ENCODE measurements at places on chromosomes 2 and 18. TPM values are rescaled to one million over a fixed set of nuclear protein-coding genes. Genes with fewer than 3 reads are reported as not detected.

GRCh38 chr2:96847586-96847985 lies 3.8 kb upstream of the ANKRD23 start:
- no peak for DNase-seq

GRCh38 chr2:232327105-232328031 lies 51.2 kb upstream of the ALPP start:
- peak; percentile 17 for DNase-seq

DNA sequence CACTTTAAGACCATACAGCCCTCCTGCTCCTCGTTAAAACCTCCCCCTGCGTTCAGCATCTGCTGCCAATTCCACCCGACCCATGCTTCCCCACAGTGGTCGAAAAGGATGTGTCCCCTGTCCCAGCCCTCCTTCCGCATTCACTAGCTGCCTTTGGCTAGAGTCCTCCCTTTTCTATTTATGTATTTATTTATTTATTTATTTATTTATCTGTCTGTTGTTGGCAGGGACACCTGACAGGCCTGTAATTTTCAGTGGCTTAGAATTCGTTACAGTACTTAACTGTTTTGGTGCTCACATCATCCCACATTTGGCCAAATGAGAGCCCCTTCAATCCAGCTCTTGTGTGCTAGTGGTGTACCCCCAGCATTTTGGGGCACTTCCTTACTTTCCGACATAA lies 50.8 kb downstream of the GNAL start:
- no peak for DNase-seq

- DNase-seq: no peak
These were observed at the start of gene CYP27A1 for GRCh38 chr2:218781691-218782527. Gene CYP27A1, plus strand, starts transcription at chr2:218782147. Its CDS starts 36 bp downstream, at chr2:218782183.

DNA sequence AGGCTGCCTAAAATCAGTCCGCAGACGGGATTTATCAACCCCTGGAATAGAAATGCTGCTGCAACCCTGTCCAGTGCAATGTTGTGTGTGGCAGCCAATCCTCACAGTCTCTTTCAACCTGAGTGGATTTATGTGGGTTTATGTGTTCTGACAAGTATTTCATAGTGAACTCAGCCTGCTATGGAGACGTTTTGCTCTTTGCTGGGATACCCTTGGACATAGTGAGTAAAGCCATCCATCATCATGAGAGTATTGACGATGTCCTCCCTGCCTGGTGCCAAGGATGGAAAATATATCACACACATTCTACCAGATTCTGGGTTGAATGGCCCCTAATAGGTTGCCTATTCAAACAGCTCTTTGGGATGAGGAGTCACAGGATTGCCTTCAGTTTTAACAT lies 219.1 kb downstream of the SOCS6 start:
- DNase-seq: no peak

GRCh38 chr2:217076058-217076435 lies 216.2 kb upstream of the TNP1 start:
- DNase-seq: no peak

DNA sequence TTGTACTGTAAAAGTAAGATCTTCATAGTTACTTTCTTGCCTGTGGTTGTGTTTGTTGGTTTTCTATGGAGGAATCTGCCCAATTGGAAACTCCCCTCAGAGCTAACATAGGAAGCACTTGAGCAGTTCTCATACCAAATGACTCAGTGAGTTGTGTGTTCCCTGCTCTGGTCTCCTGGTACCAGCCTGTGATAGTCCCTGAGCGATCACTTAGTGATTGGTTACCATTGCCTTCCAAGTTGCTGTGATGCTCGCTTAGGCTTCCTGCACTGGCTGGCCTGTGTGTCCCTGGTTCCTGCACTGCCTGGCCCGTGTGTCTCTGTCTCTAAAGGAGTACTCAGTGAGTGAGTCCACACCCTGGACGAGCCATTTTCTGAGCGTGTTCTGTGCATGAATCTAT lies 133.0 kb downstream of the MAP4K4 start:
- peak; percentile 90 for DNase-seq

GRCh38 chr2:80971-81736 lies 34.8 kb upstream of the FAM110C start:
- DNase-seq: peak; percentile 77

DNA sequence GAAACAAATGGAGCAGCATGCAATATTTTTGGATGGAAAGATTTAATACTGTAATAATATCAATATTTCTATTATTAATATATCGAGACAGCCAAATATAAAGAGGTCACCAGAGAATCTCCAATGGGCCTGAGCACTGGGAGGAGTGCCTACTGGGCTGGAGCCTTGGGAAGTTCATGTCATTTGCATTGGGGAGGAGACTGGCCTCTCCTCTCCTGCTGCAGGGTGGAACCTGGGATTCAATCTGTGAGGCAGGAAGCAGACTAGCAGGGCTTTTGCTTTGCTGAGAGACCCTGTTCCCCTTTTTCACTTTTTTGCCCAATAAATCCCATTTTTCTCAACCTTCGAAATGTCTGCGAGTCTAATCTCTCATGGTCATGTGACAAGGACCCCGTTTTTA lies 390.6 kb upstream of the CYRIA start:
- DNase-seq: no peak

- DNase-seq: no peak
These were observed 225.8 kb downstream of the RNF152 start for GRCh38 chr18:61666876-61667590.

DNA sequence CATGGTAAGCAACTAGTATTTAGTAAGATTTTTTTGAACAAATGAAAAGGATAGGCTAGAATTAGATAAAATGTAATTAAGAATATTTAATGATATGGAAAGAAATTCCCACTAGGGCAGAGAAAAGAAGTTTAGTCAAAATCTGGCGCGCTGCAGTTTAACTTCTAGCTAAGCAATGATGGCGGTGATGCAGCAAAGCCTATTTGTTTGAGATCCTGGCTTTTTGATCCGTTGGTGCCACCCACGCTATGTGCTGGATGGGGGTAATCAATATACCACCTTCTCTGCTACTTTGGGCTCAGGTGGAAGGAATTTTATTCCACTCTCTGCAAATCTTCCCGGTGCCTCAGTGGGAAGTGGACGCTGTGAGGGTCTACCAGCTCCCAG lies 421 bp upstream of the FAM171B start:
- DNase-seq: no peak

- DNase-seq: no peak
These were observed 66.5 kb upstream of the TMEM200C start for GRCh38 chr18:5961828-5962150.

DNA sequence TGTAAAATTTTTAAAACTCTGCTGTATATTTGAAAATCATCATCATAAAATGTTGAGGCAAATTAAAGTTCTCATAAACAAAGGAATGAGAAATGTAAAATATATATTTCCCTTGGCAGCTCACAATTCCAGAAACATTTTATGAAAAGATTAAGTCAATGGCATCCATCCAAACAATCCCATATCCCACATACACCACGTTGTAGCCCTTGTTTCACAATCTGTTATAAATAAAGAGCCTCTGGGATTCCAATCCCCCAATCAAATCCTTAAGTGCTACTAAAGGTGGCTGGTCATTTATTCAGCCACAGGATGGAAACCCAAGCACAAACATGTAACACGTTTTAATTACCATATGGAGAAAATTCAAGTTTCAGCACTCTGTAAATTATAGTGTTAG lies 51.7 kb downstream of the GFPT1 start:
- no peak for DNase-seq

GRCh38 chr2:79750321-79750720 lies 237.5 kb downstream of the CTNNA2 start:
- no peak for DNase-seq

DNA sequence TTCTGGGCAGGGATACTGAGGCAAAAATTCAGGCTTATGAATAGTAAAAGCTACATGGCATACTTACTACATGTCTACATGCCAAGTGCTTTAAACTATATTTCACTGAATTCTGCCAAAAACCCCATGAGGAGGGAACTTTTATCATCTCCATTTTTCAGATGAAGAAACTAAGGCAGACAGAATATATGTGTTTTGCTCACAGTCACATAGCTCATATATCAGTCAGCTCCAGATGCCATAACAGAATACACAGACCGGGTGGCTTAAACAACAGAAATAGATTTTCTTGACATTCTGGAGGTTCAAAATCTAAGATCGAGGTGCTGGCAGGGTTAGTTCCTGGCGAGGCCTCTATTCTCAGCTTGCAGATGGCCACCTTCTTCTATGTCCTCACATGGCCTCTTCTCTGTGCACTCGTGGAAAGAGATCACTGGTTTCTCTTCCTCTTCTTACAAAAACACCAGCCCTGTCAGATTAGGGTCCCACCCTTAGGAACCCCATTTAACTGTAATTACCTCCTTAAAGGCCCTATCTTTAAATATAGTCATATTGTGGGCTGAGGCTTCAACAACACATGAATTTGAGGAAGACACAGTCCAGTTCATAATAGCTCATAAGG lies 27.1 kb upstream of the CREB1 start:
- no peak for DNase-seq

Gene TLX2
- not detected for total RNA-seq

Gene CHRND
- not detected for total RNA-seq

Gene LPIN1
- total RNA-seq: 39.9 TPM

Gene CD207
- total RNA-seq: not detected

Gene RPRD1A
- 58.6 TPM for total RNA-seq

Gene NAT8
- 0.69 TPM for total RNA-seq

Gene EMX1
- 0.35 TPM for total RNA-seq

Gene LIPG
- total RNA-seq: 61.4 TPM

Gene SCYGR4
- total RNA-seq: not detected
